NCI-H2029 treated with DMSO at 0.1 percent for 48 hours (cell line): ENCODE measurements at places on chromosomes 2 and 18.

GRCh38 chr18:48108136-48108535 is 177.7 kb upstream of the SMAD2 start:
- no peak for DNase-seq

GRCh38 chr18:24499814-24500213 is 39.4 kb downstream of the HRH4 start:
- DNase-seq, result no peak

DNA sequence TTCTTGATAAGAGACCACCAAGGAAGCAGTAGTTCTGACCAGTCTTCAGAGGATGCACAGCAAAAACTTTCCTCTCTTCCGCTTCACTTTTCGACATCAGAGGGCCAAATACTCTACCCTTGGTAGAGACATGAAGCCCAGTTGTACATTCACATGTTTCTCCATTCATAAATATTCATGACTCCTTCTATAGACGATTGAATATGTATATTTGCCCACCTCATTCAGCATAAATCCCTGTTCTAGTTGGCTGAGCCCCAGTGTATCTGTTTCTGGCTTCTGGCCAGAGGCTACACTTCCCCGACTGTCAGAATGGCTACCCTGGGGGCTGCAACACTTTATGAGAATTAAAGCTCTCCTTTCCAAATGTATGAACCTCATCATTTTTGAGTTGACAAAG is 258.5 kb downstream of the ASXL3 start:
- DNase-seq, result peak; percentile 41

GRCh38 chr18:23994361-23994902 is 20.1 kb upstream of the TTC39C start:
- DNase-seq, result peak; percentile 94
